Neural progenitor cell (in vitro differentiated cells): ENCODE measurements at places on chromosomes 5 and 9. TPM values are rescaled to one million over a fixed set of nuclear protein-coding genes. Genes with fewer than 3 reads are reported as not detected.

TCF7 gene
- 0.73 and 1.8 TPM in 2 replicates for total RNA-seq

SLC36A3 gene
- not detected in 2 replicates for total RNA-seq

DNA sequence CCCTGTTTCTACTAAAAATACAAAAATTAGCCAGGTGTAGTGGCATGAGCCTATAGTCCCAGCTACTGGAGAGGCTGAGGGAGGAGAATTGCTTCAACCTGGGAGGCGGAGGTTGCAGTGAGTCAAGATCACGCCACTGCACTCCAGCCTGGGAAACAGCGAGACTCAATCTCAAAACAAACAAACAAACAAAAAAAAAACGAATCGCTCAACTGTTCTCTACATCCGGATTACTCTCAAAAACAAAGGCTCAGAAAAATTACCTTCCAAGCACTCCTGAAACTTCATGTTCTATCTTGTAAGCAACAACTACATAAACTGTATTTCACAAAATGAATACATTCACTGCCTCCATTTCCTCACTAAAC is 14.0 kb downstream of the UBAP2 start:
- no peaks in the 10 kb centered on the region for H3K27me3 ChIP-seq
- no peak overlapping the region for H3K4me3 ChIP-seq
- no peak overlapping the region for H3K27ac ChIP-seq
- no peaks in the 10 kb centered on the region for H3K36me3 ChIP-seq
- H3K4me1 ChIP-seq: no peaks in the 10 kb centered on the region
- no peak for DNase-seq

GRCh38 chr9:82206490-82206889 is 217.9 kb downstream of the SPATA31D1 start:
- H3K4me1 ChIP-seq: no peaks in the 10 kb centered on the region
- H3K27me3 ChIP-seq: no peaks in the 10 kb centered on the region
- DNase-seq: no peak
- no peaks in the 10 kb centered on the region for H3K36me3 ChIP-seq
- H3K4me3 ChIP-seq: no peak overlapping the region

- no peak overlapping the region for H3K27ac ChIP-seq
- H3K27me3 ChIP-seq: no peaks in the 10 kb centered on the region
- no peaks in the 10 kb centered on the region for H3K4me1 ChIP-seq
- no peak for DNase-seq
- H3K4me3 ChIP-seq: no peak overlapping the region
These were observed 448.3 kb downstream of the NTRK2 start for GRCh38 chr9:85117831-85118230.

GRCh38 chr9:33157960-33158842 is 8.9 kb downstream of the B4GALT1 start:
- H3K27ac ChIP-seq: no peak overlapping the region
- H3K27me3 ChIP-seq: peaks cover 5% of the 10 kb centered on the region
- H3K4me1 ChIP-seq: peaks cover 27% of the 10 kb centered on the region
- DNase-seq: peak; percentile 31
- no peak overlapping the region for H3K4me3 ChIP-seq
- no peaks in the 10 kb centered on the region for H3K36me3 ChIP-seq

DNA sequence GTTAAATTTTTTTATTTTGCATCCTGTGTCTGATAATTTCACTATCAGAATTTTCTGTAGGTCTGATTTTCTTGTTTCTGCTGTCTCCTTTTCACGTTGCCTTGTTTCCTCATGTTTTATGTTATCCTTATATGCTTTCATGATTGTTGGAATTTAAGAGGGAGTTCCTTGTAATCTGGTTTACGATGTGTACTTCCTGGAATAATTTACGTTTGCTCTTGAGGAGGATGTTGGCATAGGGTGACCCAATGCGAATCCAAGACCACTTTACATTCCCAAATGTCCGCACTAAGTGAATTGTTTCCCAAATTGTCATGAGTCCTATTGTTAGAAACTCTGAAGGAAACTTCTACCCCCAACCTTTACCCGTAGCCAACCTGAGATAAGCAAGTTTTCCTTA is 80.3 kb downstream of the ADAMTSL1 start:
- H3K4me3 ChIP-seq: no peak overlapping the region
- H3K4me1 ChIP-seq: no peaks in the 10 kb centered on the region
- no peaks in the 10 kb centered on the region for H3K27me3 ChIP-seq
- no peak for DNase-seq
- H3K27ac ChIP-seq: no peak overlapping the region
- H3K36me3 ChIP-seq: no peaks in the 10 kb centered on the region

DNAJB5 gene
- total RNA-seq: 17.4 and 26.9 TPM in 2 replicates

DNA sequence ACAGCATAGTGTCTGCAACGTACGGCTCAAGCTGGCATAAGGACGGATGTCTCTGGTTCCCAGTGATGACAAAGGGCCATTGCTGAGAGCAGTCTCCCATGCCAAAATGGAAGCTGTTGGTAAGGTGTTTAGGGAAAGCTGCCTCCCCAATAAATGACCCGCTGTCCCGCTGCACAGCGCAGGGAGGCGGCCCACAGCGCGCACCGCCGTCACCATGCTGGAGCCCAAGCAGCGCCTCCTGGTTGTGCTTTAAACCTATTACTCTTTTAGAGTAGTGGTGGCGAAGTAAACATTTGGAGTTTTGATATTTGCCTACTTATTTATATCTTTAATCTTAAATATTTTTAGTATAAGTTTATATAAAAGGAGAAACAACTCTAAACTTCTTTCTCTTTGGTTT is 70.4 kb upstream of the C5orf63 start:
- H3K4me3 ChIP-seq: no peak overlapping the region
- H3K36me3 ChIP-seq: no peaks in the 10 kb centered on the region
- no peak overlapping the region for H3K27ac ChIP-seq
- H3K4me1 ChIP-seq: no peaks in the 10 kb centered on the region
- no peaks in the 10 kb centered on the region for H3K27me3 ChIP-seq

DNA sequence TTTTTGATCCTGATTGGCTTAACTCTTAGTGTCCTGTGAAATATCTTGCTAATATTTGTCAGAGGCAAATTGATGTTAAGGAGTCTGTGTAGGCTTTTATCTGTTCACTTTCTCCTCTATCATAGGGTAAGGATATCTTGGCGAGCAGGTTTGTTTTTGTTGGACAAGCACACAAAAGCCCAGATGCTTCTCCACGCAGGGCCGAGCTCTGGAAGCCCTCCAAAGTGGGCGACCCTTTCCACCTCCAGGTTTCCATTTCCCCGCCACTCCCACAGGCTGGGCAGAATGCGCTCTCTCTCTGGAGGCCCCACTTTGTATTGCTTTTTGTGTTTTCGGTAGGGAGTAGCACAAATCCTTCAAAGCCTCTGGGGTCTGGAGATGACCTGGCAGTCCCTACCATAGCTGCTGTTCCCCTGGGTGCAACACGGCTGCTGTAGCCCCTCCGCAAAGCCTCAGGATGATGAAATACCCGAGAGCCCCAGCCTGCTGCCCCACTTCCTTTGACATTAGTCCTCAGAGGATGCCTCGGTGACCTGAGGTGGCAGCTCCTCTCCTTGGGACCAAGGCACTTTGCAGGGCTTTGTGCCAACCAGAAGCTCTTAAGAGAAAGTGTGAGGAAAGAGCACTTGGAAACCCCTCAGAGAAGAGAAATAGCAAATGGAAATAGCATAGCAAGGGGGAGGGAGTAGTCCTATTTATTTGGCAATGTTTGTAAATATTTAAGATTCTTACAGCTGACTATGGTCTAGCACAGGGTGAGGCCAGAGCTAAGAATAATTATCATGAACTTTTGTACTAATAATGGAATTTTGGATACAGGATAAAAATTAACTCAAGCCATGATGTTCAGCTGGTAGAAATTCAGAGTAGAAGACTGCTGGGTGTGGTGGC is 122.8 kb downstream of the ARHGEF28 start:
- H3K4me1 ChIP-seq: peaks cover 10% of the 10 kb centered on the region
- no peak overlapping the region for H3K27ac ChIP-seq
- no peaks in the 10 kb centered on the region for H3K36me3 ChIP-seq

ECM2 gene
- not detected in 2 replicates for total RNA-seq

TRUB2 gene
- 8.3 and 9.2 TPM in 2 replicates for total RNA-seq

DNA sequence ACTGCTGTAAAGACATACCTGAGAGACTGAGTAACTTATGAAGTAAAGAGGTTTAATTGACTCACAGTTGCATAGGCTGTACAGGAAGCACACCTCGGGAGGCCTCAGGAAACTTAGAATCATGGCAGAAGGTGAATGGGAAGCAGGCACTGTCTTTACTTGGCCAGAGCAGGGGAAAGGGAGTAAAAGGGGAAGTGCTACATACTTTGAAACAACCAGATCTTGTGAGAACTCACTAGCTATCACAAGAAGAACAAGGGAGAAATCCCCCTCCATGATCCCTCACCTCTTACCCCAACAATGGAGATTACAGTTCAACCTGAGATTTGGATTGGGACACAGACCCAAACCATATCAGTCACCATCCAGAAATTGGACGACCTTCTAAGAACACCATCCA is 1285.8 kb upstream of the CDH9 start:
- no peak for DNase-seq
- no peaks in the 10 kb centered on the region for H3K4me1 ChIP-seq
- H3K36me3 ChIP-seq: no peaks in the 10 kb centered on the region
- H3K27me3 ChIP-seq: no peaks in the 10 kb centered on the region
- no peak overlapping the region for H3K4me3 ChIP-seq

DNA sequence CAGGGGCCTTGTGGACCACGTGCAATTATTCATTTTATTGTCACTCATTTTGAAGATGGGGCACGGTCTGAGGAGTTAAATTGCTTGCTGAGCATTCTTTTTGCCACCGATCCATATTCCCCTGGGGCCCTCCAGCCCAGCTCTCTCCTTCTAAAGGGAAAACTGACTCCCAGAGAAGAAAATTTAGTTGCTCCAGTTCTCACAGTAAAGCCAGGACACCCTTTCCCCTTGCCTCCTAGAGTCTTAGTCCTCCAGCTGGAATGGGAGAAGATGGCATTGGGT is 1.0 kb upstream of the PANK3 start:
- H3K4me3 ChIP-seq: peak overlapping the region; percentile 46
- H3K27ac ChIP-seq: peak overlapping the region; percentile 91
- no peak for DNase-seq

DNA sequence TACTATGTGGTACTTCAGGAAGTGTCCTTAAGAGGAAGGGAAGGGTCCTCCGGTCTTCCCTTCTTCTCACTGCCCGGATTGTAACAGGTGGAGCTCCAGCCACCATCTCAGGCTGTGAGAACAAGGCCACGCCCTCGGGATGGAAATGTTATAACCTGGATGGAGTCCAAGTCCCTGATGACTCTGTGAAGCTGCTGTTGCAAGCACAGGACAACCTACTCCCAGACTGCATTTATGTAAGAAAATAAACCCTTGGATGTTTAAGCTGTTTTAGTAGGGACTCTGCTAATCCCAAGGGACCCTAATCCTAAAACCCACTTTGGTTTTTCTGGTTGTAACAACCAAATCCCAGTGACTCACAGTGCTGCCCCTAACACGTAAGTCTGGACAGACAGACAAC is 221.6 kb downstream of the ACTL7B start:
- H3K4me3 ChIP-seq: no peak overlapping the region
- DNase-seq: no peak
- no peak overlapping the region for H3K27ac ChIP-seq
- no peaks in the 10 kb centered on the region for H3K27me3 ChIP-seq
- no peaks in the 10 kb centered on the region for H3K36me3 ChIP-seq

DNA sequence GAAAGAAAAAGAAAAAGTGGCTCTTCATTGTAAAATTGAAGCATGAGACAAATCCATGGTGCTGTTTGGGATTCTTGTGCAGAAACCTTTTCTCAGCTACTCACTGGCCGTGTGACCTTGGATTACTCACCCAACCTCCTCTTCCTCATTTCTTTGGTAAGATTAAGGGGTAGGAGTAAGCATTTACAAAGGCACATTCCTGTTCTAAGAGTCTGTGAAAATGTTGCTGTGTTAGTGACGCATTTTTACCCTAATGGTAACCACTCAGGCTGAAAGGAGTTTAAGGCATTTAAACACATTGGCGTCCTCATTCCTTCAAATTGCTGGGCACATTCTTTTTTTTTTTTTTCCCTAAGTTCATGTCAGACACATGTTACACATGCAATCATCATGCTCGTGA is 4.3 kb downstream of the RAI14 start:
- H3K4me1 ChIP-seq: peaks cover 7% of the 10 kb centered on the region
- no peaks in the 10 kb centered on the region for H3K27me3 ChIP-seq
- H3K4me3 ChIP-seq: no peak overlapping the region
- H3K27ac ChIP-seq: no peak overlapping the region
- no peaks in the 10 kb centered on the region for H3K36me3 ChIP-seq
